Activated CD8-positive, alpha-beta memory T cell treated with anti-CD3 and anti-CD28 coated beads for 4 hours (primary cell): ENCODE measurements at places on chromosomes 12 and 14.

DNA sequence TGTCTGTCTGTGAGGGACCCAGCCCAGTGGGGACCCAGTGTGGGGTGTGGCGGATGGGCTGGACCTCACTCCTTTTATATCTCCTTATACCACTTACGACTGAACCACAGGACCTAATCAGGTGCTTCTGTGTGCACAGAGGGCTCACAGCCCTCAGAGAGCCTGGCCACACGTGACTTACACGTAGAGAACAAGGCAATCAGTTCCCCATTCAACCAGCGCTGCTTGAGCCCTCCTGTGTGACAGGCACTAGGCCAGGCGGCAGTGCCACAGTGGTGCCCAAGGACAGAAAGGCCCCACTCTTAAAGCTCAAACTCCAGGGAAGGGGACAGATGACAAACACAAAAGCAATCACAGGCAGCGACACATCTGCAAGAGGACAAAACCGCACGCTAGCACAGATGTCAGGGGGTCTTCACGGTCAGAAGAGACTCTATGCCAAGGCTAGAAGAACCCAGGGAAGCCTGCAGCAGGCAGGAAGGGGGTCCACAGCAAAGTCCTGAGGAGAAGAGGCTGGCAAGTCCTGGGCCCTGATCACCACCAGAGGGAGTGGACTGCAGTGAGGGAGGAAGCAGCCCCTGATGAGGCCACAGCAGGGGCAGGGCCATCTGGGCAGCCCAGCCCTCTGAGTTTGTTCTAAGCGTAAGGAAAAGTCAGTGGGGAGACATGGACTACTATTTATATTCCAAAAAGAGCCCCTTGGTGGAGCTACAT lies 39.3 kb downstream of the SETD3 start:
- DNase-seq, result no peak

- no peak for DNase-seq
These were observed 4.8 kb downstream of the COPZ1 start for GRCh38 chr12:54329759-54330158.

DNA sequence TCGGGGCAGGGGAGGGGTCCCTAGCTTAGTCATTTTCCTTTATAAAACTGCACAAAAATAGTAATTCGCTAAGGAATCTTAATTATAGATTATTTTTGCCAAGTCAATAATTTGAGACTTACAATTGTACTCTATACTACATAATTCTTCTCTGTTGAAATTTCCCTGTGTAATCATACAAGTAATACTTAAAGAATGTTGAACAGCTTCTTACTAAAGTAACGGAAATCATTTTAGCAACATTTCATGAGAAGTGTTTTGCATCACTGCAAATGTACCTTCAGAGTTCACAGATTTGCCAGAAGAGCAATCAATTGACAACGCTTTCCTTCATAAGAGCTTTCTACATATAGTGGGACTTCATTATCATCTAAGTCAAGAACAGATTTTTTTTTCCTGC lies 7.9 kb upstream of the GNG2 start:
- no peak for DNase-seq

DNA sequence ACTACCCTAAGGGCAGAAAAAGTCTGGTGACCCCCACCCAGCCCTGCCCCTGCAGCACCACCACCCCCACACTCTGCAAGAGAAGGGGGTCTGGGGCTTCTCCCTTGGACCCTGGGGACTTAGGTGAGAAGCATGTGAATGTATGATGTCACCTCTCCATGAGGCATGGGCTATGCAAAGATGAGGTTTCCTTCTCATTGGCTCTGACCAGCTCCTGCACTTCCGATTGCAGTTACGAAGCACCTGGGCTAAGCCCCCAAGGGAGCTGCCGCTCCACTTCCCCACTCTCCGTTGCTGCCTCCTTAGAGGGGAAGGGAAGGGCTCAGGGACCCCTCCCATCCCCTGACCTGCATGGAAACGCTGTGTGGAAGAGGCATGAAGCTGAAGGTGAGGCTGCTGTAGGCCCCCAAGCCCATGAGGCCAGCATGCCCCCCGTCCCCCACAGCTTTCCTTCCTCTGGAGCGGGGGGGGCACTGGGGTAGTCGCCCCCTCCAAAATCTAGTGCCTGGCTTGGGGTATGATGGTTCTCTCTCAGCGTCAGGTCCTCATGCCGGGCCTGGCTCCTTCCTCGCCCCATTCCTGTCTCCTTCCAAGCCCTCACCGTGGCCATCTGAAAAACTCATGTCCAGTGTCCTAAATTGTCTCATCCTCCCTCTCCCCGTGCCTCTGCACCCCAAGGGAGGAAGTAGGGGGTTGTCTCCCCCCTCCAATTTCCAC lies 5.5 kb upstream of the DDX23 start:
- no peak for DNase-seq

DNA sequence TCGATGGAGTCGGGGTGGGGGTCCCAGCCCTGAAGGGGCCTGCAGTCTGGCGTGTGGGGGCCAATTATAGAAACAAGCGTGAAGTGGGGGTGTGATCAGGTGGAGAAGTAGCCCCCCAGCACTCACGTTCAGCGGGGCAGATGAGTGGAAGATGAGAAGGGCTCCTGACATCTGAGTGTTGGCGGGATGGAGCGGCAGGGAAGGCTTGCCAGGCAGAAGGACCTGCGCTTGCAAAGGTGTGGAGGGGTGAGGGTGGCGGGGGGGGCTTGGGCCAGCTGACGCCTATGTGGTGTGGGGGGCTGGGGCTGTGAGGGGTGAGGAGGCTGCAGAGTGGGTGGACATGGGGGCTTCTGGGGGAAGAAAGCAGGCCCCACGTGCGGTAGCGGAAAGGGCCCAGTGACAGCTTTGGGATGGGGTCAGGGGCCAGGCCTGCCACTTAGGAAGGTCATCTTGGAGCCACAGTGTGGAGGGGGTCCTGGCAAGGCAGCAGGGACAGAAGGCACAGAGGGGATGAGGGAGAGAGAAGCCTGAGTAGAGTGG lies 22.2 kb upstream of the BEGAIN start:
- no peak for DNase-seq

GRCh38 chr12:57530396-57531142 lies 7.9 kb downstream of the MBD6 start:
- no peak for DNase-seq

DNA sequence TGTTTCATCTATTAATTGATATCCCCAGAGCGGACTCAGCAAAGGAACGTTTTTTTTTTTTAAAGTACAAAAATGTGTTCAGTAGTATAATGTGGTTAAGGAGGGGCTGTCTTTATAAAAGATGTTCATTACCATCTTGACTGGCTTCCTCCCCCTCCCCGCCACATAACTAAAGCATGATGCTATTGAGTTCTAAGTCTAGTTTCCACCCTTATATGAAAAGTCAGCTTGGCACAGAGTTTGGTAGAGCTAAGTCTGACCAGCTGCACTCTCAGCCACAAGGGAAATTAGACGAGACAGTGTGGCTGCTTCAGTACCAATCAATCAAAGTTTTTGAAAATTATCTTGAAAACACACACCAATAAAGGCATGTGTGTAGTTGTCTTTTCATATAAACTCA lies 1.9 kb upstream of the MYBPC1 start:
- no peak for DNase-seq

DNA sequence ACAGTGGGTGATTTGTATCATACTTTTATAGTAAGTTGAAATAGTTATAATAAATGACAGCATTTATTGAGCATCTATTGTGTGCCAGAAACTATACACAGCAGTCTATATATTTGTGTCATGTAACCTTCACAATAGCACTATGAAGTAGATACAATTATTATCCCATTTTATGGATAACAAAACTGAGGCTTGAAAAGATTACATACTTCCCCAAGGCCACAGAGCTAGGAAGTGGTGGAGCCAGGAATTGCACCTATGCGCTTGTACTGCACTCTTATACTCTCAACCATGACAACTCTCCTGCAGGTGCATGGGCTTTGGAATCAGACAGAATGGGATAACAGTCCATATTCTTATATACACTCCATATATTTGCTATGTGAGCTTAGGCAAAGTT lies 110.6 kb upstream of the SOX5 start:
- DNase-seq, result no peak

- no peak for DNase-seq
These were observed 7.1 kb upstream of the SLCO1A2 start for GRCh38 chr12:21341769-21342168.

- no peak for DNase-seq
These were observed 53.6 kb downstream of the GOLGA5 start for GRCh38 chr14:92847749-92848148.

- DNase-seq, result no peak
These were observed 7.3 kb downstream of the IL31 start for GRCh38 chr12:122166422-122167349.

DNA sequence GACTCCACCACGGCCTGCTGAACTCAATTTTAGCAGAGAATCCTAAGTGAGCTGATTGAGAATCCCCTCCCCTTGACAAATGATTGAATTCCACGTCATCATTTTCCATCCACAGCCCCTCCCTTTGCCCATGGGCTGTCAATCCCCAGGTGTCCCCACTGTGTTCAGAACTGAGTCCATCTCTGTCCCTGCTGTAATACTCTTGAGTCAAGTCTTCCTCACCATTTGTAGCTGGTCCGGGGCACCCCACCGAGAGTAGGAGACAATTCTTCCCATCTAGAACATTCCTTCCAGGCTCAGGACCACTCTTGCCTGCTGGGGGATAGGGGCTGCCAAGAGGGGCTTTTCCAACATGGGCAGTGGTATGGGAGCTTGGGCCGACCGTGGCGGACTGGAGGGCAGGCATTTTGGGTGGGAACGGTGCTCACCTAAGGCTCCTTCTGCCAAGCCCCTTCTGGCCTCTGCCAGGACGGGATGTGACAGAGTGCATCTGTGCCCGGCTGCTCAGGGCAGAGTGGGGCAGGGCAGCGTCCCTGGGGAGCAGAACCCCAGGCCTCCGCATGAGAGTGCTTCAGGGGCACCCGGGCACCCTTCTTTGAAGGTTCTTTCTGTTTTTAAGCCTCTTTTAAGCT lies 218.1 kb upstream of the RTL1 start:
- DNase-seq, result no peak
